ENCODE measurements at places on chromosomes 4 and X.

DNA sequence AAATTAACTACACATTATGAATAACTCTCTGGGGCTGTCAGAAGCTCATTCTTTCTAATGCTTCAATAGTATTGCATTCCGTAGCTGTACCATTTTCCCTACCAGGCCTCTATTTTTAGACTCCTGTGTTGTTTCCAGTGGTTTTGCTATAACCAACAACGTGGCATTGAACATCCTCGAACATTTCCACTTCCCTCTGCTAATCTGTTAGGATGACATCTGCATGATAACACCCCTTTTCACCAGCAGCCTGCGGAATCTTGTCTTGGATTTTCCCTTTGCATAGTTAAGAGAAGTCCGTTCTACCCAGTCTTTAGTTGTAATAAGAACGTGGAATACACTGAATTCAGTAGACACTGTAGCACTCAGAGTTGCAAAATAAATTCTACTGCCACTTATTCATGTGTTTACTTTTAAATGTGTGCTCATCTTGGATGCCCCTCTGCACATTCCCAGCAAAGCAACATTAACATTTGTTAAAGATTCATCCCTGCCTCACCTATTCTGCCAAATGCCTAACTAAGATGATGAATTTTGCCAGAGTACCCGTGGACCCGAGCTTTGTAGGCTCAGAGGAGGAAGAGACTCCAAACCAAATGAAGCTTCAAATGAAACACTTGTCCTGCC is 55.6 kb downstream of the SEL1L3 start:
- no peak for DNase-seq

GRCh38 chr4:175215208-175215607 is 297.1 kb downstream of the ADAM29 start:
- no peak for DNase-seq

- DNase-seq, result no peak
These were observed 11.7 kb downstream of the MSX1 start for GRCh38 chr4:4871242-4871572.

GRCh38 chr4:42080306-42080705 is 72.1 kb downstream of the BEND4 start:
- DNase-seq, result no peak

GRCh38 chrX:150841456-150842197 is 56.8 kb downstream of the CD99L2 start:
- DNase-seq, result no peak

DNA sequence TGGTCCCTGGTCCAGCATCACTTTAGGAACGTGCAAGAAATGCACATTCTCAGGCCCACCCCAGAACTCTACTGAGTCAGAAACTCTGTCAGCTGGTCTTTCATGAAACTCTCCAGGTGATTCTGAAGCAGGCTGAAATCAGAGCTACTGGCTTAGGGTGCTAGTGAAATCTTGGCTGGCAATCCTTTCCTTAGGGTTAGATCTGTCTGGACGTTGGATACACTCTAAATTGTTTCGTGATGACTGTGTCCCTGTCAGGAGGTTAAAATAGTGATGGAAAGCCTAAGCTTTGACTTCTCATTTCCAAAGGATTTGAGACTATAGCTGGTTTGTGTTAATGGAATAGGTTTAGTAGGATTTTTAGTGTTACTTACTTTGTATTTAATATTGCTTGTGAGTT is 99.1 kb downstream of the ARHGAP10 start:
- DNase-seq, result no peak

GRCh38 chr4:12791536-12791935 is 692.6 kb downstream of the RAB28 start:
- no peak for DNase-seq

DNA sequence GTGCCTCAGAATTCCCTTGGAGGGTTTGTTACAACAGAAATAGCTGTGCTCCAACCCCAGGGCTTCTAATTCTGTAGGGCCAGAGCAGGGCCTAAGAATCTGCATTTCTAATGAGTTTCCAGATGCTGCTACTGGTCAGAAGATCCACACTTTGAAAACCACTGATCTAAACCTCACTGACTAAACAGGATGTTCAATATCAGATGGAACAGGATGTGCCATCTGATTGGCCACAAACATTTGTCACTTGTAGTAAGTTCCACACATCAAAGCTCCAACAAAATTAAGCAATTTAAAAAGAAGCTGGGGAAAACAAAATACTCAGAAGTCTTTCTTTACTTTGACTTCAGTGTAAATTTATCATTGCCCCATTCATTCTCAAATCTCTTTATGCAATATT is 14.3 kb downstream of the CASK start:
- DNase-seq, result no peak

DNA sequence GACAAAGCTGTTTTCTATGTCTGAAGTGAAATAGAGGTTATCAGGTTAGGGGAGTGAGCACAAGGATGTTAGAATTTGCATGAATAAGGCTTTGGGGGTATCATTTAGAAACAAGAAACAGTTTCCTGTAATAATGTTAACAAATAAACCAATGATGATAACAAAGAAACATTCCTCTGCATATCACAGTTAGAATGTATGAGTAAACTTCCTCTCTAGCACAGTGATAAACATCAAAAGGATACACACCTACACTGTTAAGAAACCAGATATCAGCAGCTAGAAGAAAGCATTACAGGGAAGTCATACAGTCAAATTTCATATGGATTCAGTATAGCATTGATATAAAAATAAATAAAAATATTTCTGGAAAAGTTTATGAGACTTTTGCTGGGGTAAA is 340.0 kb upstream of the MAGEB16 start:
- DNase-seq, result no peak

DNA sequence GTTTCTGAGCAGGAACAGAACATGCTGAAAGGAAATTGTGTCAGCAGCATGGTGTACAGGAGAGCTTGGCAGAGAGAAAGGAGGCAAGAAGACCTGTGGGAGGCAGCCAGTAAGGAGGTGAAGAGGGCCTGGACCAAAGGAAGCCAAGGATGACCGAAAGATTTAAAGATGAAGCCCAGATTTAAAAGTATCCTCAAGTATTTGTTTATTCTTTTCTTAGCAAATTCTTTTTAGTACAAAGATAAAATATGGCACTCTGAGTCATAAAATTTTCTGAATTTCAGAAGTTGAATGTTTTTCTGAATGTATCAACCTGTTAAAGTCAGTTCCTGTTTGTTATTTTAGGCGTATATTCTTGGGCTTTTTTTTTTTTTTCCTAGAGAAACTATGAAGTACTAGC is 3.5 kb downstream of the PKD2 start:
- no peak for DNase-seq

GRCh38 chr4:138301536-138301935 is 59.4 kb upstream of the SLC7A11 start:
- DNase-seq, result no peak

DNA sequence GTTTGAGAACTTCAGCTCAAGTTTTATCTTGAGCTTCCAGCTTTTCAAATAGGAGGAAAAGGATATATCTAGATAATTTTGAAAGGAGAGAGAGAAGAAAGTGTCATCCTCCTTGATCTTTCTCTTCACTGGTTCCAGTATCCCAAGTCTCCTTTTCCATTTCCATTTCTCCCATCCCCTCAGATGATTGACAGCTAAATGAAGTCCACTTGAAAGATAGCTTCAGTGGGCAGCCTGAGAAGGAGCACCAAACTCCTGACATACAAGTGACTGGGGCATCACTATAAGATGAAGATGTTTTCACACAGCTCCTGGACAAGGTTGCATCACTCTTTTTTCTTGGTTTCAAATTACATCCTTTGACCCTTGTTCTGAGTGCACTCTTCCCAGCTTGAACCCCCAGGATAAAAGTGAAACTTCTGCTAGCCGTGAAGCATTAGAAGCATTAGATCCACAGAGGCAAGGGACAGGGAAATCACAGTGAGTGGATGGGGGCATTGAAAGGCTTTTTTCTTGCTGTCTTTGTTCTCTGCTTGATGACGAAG is 17.5 kb upstream of the MAGEA10 start:
- DNase-seq, result no peak

- no peak for DNase-seq
These were observed 105.2 kb downstream of the RNF150 start for GRCh38 chr4:141028024-141028529.

DNA sequence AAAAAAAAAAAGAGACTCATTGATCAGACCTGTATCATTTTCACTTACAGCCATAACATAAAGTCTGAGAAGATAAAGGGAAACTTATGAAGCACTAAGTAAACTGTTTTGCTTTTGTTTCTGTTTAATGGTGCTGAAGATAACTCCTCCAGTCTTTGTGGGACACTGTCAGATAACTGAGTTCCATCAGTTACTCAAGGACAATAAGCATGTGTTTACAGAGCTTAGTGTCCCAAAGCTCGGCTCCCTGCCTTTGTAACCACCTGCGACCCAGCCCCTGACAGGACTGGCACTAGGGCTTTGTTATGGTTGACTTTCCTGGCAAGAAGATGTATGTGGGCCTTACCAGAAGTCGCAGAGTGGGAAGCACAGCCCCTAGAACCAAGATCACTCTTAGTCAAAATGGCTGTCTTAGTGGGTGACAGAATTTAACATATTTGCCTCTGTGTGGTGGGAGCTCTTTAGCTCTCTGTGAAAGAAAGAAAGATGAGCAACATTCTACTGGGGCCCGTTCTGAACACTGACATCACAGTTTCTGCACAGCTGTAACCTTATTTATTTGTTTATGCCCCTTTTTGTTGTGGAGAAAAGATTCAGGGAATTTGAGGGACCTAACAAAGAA is 68.1 kb downstream of the FNIP2 start:
- no peak for DNase-seq

DNA sequence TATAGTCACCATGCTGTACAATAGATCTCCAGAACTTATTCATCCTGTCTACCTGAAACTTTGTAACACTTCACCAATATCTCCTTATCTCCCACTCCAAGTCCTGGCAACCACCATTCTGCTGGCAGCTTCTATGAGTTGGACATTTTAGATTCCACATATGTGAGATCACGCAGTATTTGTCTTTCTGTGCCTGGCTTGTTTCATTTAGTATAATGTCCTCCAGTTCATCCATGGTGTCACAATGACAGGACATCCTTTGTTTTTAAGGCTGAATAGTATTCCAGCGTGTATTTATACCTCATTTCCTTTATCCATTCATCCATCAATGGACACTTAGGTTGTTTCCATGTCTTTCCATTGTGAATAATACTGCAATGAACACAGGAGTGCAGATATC is 198.7 kb downstream of the QDPR start:
- DNase-seq, result no peak

DNA sequence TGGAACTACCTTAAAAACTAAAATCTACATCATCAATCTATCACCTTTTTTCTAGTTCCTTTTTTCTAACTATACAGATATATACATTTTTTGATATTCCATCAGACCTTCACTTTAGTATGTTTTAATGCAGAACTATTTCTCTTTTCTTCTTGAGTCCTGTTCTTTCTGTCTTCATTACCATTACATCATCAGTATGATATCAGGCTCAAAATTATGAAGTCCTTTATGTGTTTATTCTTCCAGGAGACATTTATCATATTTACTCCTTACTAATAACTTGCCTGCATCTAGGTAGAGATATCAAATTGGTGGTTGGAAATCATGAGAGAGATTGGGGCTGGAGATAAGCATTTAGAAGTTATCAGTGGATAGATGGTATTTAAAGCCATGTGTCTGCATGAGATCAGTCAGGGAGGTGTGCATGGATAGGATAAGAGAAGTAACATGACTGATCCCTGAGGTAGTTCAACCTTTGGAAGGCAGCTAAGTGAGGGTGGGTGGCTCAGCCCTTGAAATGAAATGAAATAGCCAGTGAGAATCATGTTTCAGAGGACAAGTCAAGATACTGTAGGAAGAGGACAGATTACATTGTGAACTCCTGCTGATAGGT is 43.1 kb downstream of the MRPL1 start:
- no peak for DNase-seq

DNA sequence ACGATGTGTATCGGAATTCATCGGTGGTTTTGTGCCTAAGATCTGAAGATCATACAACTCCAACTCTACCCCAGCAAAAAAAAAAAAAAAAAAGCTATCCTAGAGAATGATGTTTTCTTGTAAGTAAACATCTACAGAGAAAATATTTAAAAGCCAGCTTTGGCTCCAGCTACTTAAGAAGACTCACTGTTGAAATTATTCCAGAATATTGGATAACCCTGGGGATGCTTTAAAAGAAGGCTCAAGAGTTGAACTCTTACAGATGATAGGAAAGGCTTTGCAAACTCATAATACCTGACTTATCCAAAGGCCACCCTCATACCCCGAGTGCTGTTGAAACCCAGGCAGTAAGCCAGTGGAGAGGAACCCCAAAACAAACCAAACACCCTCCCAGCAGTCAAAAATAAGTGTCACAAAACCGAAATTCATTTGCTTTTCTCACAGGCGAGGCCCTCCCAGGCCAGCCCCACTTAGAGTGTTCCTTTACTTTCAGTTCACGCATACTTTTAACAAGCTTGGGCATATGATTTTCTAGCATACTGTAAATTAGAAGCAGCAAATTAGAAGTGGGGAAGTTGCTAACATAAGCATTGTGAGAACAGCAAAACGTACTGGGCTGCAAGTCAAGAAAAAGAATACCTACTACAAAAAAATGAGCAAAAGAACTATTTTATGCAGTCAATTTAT is 2.7 kb upstream of the AMELX start:
- no peak for DNase-seq
